Right renal pelvis (tissue), 4 donors: ENCODE measurements at places on chromosomes 11 and 22. TPM values are rescaled to one million over a fixed set of nuclear protein-coding genes. Genes with fewer than 3 reads are reported as not detected.

Gene GSTT2
- polyA plus RNA-seq = 0.64 TPM

Gene RIMBP3C
- 0.33 TPM for polyA plus RNA-seq

Gene FAM227A
- polyA plus RNA-seq = 8.0 TPM

Gene LRFN4
- 12.7 TPM for polyA plus RNA-seq

Gene PATE4
- not detected for polyA plus RNA-seq

Gene MGAT3
- polyA plus RNA-seq = 20.8 TPM

Gene CTTN
- 144 TPM for polyA plus RNA-seq

Gene RFPL1
- 1.5 TPM for polyA plus RNA-seq

Gene KREMEN1
- polyA plus RNA-seq = 21.1 TPM

Gene ARHGAP32
- polyA plus RNA-seq = 18.0 TPM

Gene KRTAP5-11
- polyA plus RNA-seq = not detected

DNA sequence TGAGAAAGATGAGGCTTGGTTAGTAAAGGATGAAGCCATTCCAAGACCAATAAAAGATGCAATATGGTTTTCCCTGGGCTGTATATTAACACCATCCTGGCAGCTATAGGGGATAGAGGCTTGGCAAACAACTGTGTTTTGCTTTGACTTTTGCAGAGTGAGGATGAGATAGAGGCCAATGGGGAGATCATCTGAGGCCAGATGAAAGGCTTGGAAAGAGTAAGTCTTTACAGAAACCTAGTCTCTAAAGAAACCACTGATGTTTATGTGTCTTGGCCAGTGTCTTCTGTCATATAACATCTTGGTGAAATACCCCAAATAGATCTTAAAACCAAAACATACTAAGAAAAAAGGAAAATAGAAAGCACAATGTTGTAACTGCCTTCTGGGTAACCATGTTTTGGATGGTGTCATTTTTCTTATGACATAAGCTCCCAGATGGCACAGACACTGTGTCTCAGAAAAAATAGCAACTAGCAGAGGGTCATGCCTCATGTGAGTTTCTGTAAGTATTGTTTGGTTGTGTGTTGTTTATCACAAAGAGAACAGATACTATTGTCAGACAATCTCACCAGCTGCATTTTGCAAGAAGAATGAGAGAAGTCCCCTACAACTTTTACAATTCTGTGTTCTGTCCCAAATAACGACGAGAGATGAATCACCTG lies 305.4 kb downstream of the ST3GAL4 start:
- no peak for DNase-seq

GRCh38 chr22:49481659-49482399 lies 345.8 kb downstream of the BRD1 start:
- DNase-seq = no peak

- DNase-seq = no peak
Measured at GRCh38 chr22:41028841-41029240, 63.6 kb upstream of the EP300 start.

DNA sequence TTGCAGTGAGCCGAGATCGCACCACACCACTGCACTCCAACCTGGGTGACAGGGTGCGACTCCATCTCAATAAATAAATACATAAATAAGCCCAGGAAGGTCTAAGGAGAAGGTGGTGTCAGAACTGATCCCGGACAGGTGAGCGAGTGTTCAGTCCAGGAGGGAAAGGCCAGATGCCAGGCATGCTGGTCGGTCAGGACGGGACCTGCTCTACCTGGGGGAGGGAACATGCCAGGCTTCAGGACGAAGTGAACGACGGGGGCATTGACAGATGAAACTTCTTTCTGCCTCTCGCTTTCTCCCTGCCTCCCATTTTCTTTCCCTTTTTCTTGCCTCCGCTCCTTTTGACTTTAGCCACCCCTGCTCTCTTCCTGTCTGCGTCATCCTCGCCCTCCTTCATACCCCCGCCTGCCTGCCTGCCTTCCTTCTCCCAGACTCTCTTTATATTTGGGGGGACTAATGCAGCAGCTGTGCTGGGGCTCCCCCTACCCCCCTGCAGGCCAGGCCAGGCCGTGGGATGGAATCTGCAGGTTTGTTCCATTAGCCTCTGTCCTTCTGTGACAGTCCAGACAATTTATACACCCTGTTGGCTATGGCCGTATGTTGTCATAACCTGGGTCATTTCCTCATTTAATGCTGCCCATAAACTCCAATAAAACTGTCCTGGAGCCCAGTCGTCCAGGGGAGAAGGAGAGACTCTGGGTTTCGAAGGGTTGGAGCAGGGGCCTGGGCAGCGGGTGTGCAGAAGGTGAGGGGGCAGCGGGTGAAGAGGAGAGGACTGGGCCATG lies 209.2 kb upstream of the TBCEL start:
- DNase-seq = peak; percentile 34

DNA sequence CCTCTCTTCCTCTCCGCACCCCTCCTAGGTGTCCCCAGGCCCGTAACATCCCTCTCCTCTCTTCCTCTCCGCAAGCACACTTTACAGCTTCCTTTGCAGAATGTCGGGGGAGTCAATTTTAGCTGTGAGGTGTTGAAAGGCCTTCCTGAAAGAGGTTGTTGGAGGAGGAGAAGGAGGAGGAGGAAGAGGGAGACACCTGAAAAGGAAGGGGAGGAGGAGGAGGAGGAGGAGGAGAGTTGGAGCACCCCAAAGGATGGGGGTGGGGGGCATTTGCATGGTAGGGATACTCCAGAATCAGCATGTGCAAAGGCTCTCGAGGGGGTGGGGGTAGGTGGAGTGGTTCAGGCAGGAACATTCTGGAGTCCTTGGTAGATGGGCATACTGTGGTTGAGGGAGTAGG lies 1045.1 kb downstream of the TBC1D22A start:
- DNase-seq = no peak

GRCh38 chr22:20391222-20391621 lies 2.7 kb upstream of the ZNF74 start:
- no peak for DNase-seq

GRCh38 chr11:61954851-61955421 lies 4.8 kb downstream of the BEST1 start:
- DNase-seq = no peak

GRCh38 chr11:120109531-120109930 lies 28.4 kb downstream of the TRIM29 start:
- DNase-seq = no peak

DNA sequence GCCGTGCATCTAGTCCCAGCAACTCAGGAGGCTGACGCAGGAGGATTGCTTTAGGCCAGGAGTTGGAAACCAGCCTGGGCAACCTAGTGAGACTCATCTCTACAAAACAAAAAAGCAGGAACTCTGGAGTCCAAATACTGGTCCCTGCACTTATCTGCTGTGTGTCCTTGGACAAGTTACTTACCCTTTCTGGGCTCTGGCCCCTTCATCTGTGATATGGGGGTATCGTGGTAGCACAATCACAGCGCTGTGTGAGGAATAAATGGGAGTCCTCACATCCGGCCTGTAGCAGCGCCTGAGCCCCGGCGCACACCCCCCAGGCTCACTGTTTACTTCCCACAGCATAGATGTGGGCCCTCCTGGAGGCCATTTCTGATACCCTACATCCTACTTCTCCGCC lies 44.2 kb upstream of the MYH9 start:
- no peak for DNase-seq

DNA sequence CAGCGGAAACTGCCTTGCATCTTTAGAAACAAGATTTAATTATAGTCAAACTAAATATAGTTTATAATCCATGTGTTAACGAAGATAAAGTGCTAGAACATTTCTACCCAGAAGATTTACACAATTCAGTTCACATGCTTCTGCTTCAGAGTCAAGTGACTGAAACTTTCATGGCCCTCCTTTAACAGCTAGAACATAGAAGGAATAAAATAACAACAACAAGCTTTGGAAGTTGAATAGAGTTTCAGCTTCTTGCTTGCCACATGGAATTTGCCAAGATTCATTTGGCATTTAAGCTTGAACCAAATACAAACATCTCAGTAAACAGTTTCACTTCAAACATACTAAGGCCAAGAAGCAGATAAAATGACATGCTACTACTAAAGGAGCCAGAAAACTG lies 676.3 kb upstream of the ANO3 start:
- no peak for DNase-seq

GRCh38 chr11:116078101-116078591 lies 573.9 kb upstream of the CADM1 start:
- peak; percentile 38 for DNase-seq

GRCh38 chr11:55658031-55658573 lies 3.9 kb upstream of the OR4C6 start:
- DNase-seq = no peak

DNA sequence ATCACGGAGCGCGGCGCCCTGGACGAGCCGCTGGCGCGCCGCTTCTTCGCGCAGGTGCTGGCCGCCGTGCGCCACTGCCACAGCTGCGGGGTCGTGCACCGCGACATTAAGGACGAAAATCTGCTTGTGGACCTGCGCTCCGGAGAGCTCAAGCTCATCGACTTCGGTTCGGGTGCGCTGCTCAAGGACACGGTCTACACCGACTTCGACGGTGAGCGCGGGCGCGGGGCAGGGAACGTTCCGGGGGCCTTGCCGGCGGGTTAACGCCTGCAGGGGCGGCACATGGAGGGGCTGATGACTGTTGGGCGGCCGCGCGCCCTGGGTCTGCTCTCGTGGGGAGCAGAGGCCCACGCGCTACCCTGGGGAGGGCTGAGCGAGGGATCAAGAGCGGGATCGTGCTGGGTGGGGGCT lies 1.0 kb downstream of the PIM3 start:
- DNase-seq = no peak

DNA sequence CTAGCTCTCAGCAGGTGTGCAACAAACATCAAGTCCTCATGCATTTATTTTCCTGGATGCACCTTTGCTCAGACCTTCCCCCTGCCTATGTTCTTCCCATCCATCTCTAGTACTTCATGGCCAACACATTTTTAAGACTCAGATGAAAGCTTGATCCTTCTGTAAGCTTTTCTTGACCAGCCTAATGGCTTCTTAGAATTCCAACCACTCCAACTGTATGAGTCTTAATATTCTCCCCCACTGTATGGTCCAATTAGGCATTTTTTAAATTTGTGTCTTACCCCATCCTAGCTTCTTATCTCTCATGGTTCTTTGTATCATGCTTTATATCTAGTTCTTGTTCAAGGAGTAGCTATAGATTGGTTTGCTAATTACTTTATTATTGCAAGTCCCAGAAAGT lies 44.8 kb downstream of the TENM4 start:
- DNase-seq = no peak

DNA sequence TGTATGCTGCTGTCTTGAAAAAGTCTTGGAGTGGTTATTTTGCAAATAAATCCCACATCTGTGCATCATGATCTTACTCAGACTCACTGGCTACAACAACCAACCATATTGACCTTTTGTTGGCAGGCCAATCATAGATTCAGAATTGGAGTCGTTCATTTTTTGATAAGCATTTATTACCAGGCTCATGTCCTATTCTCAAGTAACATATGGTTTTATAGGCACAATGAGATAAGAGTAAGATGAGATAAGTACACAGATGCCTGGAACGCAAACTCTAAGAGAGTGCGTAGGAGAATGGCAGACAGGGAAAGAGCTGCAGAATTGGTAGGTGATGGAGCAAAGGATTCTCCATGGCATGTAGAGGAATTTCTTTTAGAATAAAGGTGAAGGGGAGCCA lies 71.6 kb upstream of the SLC5A12 start:
- DNase-seq = no peak

DNA sequence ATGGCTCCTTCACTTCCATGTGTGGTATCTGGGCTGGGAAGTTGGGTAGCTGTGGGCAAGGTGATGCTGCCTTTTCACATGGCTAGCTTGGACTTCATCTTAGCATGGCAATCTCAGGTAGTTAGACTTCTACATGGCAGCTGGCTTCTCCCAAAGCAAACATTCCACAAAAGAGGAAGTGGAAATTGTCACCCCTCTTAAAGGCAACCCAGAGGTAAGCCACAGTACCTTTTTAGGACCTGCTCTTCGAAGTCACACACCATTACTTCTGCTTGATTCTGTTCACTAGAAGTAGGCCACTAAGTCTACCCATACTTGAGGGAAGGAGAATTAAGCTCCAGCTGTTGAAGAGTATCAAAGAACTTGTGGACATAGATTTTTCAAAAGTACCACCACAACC lies 25.9 kb downstream of the TUG1 start:
- DNase-seq = no peak

DNA sequence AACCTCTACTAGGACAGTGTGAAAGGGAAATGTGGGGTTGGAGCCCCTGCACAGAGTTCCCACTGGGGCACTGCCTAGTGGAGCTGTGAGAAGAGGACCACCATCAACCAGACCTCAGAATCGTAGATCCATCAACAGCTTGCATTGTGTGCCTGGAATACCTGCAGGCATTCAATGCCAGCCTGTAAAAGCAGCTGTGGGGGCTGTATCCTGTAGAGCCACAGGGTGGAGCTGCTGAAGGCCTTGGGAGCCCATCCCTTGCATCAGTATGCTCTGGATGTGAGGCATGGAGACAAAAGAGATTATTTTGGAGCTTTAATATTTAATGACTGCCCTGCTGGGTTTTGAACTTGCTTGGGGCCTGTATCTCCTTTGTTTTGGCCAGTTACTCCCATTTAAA lies 46.3 kb downstream of the PGR start:
- DNase-seq = no peak

GRCh38 chr22:50542416-50542927 lies 3.2 kb upstream of the KLHDC7B start:
- DNase-seq = no peak

DNA sequence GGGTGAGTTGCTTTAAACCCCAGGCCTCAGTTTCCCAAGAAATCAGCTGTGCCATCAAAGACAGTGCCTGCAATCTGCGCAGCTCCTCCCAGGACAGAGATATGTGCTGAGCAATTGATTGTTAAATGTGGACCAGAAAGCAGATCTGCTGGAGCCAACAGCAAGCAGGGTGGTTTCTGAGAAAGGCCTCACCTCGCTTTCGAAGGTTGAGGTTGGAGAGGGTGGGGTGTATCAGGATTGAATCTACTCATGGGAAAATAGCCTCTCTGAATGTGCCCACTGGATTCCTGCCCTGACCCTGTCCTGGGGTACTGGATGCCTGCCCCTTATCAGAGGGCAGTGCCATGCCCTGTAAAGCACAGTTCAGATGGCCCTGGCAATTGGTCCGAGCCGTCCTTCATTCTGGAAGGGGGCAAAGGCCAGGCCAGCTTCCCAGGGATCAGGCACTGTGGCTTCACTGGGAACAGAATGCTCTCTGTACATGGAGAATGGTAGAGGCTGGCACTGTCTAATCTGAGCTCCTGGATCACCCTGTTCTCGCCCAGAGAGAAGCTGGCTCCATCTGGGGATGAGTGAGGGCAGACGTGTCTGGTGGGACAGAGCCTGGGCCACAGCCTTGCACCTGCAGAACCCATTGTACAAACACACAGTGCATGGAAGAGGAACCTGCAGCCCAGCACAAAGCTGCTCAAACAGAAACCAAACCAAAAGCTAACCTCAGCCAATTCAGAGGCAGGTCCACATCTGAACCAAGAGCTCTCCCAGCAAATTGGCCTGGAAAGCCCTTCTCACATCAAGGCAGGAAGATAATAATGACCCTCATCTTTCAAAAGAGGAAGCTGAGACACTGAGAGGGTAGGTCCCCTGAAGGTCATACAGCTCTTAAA lies 15.2 kb downstream of the DHCR7 start:
- no peak for DNase-seq

GRCh38 chr11:13168271-13168670 lies 109.3 kb upstream of the BMAL1 start:
- no peak for DNase-seq

GRCh38 chr22:10780281-10780680 lies 4747.7 kb upstream of the OR11H1 start:
- DNase-seq = no peak

- DNase-seq = no peak
Measured at GRCh38 chr11:47353978-47354774, 1.7 kb upstream of the MYBPC3 start.

- DNase-seq = no peak
Measured at GRCh38 chr22:24494528-24495364, at the start of gene UPB1. TSS of gene UPB1 (plus strand) at chr22:24495332. CDS start at chr22:24495404, 72 bp downstream.
